ENCODE measurements at places on chromosomes 3 and 15.
A peak's percentile ranks its signal among the peaks of the same experiment; 100 is the strongest.

- no peak for DNase-seq
These were observed 196.5 kb upstream of the ZPLD1 start for GRCh38 chr3:102238362-102238761.

DNA sequence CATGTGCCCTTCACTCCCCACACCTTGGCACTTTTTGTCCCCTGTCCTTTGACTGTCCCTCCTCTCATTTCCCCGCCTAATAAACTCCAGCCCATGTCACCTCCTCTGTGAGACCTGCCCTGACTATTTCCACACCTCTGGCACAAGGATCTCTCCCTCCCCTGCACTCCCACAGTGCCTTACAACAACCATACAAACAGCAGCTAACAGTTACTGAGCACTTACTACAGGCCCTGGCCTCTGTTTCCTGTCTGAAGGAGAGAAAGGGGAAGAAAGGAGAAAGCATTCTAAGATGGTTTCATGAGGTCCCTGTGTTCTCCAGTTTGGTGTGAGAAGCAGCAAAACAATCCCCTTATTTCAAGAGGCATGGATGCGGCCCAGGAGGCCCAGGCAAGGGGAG, 20.0 kb upstream of the TRH start:
- no peak for DNase-seq

GRCh38 chr15:57686657-57687056, 19.9 kb upstream of the POLR2M start:
- DNase-seq = no peak

GRCh38 chr15:101239724-101240136, 12.1 kb downstream of the CHSY1 start:
- DNase-seq = no peak

- DNase-seq = no peak
These were observed 216.8 kb downstream of the RSL24D1 start for GRCh38 chr15:54979964-54980363.

- no peak for DNase-seq
These were observed 22.7 kb downstream of the GOLGA6L2 start for GRCh38 chr15:23424111-23424904.

DNA sequence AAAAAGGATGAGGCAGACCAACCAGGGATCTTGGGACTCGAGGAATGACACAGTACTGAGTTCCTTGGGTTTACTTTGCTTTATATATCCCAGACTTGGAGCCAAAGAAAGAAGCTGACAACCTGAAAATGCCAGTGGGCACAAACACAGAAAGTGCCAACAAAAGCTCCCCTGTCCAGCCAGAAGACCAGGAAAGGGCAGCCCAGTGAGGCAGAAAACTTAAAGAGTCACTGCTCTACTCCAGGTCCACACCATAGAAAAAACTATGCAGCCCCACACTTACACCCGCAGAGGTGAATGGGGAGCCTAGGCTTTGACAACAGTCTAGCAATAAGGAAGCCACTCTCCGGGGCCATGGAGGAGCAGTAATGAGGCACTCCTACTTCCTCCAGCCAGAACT, 80.3 kb downstream of the FLNB start:
- DNase-seq = no peak

DNA sequence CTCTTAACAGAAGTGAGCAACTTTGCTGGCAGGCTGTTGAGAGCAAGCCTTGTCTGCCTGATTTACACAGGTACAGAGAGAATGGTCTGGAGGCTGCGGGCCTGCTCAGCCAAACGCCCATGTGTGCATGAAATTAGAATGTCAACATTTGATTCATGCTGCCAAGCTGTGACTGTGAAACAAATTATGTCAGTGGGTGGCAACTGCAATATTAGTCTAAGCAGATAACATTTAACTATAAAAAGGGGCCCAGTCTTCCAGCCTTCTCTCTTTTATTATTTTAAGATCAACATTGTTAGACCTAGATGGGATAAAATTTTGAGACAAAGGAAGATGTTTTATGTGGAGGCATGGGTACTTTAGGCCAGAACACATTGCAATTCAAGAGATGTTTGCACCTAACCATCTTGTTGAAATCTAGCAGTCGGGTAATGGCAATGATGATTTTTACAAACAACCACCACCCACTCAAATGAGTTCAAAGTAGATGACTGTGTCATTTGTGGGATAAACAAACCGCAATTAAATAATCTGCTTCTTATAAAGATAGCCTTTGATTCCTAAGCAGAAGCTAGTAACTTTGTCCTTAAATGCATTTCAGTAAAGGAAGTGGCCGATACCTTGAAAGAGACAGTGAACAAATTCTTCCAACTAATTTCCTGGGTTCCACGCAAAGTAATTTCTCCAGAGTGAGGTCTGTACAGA, 70.2 kb downstream of the FOXB1 start:
- no peak for DNase-seq

DNA sequence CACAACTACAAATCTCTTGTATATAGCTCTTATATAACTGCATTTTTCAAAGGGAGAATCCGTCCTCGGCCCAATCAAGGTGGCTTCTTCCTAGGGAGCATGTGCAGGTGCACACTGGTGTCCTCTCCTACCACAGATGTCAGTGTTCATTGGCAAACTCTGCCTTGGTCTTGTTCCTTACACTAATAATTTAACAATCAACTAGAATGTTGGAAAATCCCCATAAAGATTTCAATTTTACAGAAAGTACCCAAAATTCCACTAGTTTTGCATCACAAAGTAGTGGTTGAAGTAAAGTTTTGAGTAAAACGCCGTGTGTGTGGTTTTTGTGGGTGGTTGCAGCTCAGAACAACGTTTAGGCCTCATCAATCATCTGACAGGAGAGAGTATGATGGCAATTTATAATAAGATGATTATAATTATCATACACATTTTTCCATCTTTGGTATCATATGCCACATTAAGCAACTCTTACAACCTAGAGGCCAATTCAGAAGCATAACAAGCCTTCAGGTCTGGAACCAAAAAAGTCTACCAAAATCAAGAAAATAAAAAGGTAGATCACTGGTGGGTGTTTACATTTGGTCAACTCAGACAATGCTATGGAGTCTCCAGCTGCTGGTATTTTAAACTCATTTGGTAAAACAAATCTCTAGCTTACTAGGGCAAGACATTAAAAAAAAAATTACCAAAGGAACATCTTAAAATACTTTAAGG, 128.9 kb upstream of the BHLHE40 start:
- no peak for DNase-seq

DNA sequence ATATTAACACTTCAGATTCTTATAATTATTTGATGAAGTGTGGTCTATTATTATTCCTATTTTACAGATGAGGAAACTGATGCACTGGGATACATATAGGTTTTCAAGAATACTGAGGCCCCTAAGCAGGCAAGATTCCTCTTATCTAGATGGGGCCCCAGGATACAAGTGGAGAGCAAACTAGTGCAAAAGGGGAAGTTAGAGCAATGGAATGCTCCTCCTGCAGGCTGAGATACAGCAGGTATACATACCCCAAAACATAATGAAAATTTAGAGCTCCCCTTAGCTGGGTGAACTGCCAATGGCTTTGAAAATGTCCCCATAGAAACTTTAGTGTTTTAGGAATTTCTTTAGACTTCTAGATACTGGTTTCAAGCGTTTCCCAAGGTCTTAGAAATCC, 247.1 kb downstream of the CHST2 start:
- DNase-seq = no peak

DNA sequence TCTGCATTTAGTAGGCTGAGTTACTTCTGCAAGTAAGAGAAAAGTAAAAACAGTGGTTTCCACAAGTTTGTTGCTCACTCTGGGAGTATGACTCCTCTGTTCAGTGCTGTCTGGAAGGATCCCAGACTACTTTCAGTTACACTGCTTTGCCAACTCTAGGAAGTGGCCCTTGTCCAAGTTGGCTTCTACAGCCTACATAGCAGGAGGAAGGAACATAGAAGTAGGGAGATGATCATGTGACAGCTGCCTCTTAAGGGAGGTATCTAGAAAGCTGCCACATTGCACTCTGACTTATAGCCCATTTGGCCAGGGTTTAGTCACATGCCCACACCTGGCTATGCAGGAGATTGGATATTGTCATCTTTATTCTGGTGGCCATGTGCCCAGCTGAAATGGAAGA, 298.1 kb downstream of the NSUN3 start:
- no peak for DNase-seq

GRCh38 chr3:23713641-23714040, 92.1 kb upstream of the UBE2E1 start:
- DNase-seq = no peak

DNA sequence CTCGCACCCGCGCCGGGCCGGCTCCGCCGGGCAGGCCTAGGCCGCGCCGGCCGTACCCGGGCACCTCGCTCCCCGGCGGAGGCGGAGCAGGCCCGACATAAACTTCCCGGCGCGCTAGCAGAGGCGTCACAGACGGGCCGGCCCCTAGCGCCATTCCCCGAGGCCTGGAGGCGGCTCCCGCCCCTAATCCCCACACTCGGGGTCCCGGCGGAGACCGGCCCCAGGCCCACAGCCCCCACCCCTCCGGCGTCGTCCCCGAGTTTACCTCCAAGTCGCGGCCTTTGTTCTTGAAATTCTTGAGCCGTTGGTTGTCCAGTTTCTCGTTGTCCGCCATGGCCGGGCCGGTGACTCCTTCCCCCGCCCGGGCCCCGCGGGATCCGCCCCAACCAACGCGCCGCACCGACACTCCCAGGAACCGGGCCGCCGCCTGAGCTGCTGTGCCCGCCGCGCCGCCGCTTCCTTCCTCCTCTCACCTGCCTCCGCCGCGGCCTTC, 376 bp downstream of the KPNA4 start:
- DNase-seq = peak; percentile 38

DNA sequence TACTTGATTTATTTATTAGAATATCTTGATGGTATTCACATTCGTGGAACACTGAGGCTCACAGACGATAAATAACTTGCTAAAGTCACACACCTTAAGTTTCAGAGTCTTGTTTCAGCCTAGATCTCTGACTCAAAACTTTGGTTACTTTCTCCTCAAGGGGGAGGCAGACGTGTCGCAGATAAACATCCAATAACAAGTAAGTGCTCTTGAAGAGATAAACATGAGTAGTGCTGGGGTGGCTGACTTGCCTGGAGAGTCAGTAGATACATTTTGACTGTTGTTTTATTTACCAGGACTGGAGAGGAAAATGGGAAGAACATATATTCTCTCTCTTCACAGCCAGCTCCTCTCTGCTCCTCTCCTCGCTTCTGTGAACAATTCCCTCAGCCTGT, 31.3 kb downstream of the FBXO45 start:
- DNase-seq = no peak

DNA sequence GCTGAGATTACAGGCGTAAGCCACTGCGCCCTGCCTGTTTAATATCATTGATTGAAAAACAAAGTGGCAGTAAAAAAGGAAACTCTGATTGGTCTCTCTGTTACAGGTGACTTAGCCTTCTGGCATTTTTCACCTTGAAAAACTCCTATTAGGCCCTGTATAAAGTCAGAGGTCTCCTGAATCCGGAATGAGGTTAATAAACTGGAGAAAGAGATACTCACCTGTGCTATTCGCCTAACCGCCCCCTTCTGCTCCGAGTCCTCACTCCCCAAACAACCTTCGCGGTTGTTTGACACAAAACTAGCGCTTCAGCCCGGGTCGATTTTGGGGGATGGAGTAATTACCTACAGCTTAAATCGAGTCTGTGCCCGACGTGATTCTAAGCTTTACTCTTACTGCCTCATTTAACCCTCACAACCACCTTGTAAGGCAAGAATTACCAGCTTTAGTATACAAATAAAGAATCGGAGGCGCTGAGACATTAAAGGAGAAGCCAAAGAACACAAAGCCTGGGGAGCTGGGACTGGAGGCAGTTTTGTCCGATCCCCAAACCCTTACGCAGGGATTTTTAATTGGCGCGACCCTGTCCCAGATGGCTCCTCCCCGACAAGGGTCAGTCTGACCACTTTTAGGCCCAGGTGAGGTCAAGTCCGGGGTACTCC, 441 bp downstream of the CEP70 start:
- DNase-seq = no peak

- no peak for DNase-seq
These were observed 27.0 kb upstream of the CAPN3 start for GRCh38 chr15:42332331-42332730.

GRCh38 chr15:84872009-84872910, 12.2 kb upstream of the SLC28A1 start:
- no peak for DNase-seq

DNA sequence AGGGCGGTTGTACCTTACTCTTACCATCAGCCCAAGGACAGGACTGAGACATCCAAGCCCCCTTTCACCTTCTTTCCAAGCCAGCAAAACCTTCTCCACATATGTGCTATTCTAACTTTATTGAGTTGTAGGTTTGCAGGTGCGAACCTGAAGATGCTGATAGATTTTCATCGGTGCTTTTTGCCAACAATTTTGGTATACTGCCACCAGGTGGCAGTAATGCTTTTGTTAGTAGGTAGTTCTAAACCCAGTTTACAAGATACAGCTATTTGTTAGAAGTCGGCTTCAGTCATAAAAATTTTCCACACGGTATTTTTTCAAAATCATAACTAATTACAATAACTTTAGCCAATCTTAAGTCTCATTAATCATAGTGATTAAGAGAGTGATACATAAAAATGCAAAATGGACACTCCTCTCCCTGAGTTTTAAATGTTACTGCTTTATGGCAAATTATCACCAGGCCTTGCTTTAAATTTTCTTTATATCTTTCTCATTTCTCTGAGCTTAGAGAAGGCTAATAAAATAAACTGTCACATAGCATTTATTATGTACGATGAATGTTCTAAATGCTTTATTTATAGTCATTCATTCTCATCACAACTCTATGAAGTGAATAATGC, 636 bp downstream of the TBC1D21 start:
- DNase-seq = no peak

DNA sequence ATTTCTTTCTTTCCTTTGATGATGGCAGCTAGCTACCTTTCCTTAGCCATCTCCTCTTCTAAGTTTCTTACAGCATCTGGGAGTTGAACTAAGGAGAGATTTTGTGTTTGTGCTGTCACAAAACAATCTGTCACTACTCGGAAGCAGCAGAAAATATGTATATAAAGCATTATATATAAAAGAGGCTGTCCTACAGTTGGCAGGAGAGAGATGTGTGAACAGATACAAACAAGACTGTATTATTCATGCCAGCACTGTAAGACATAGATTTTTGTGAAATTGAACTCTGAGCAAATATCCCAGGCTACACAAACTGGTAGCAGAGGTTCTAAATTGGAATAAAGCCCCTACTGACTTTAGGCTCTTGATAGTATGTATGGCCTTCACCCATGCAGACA, 577.5 kb upstream of the NECTIN3 start:
- no peak for DNase-seq

DNA sequence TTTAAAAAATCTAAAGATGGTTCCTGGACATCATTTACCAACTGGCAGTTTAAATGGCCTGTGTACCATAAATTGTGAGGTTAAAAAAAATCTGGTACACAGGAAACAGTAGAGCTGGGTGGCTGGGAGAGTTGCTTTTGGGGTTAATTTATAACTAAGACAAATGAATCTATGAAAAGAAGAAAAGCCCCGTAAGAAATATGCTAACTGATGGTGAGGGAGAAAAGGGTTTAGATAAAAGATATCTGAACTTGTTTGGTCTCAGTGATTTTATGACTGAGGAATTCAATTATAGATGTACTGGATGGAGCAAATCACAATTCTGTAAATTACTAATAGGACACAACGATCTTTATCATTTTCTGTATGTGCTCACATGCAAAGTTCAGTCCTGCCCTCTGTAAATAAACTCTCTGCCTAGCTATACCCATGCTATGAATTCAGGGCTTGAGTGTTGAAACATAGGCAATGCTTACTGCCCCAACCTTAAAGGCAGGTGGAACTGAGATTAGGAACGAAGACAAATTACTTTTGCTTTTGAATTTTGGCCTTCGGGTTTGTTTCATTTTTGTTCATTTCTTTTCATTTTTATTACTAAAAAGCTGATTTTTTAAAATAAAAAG, 28.0 kb downstream of the PPARG start:
- no peak for DNase-seq

GRCh38 chr3:132448216-132448961, 31.1 kb downstream of the DNAJC13 start:
- no peak for DNase-seq

GRCh38 chr15:42503825-42504224, 8.4 kb downstream of the SNAP23 start:
- no peak for DNase-seq
